ENCODE measurements at places on chromosomes 1 and 21. TPM values are rescaled to one million over a fixed set of nuclear protein-coding genes. Genes with fewer than 3 reads are reported as not detected.

The GJA9 gene
- total RNA-seq: not detected

The PDZK1IP1 gene
- total RNA-seq: not detected

The PROX1 gene
- 6.7 TPM for total RNA-seq

- no peak for DNase-seq
Measured at GRCh38 chr1:7227654-7228053, 442.4 kb downstream of the CAMTA1 start.

- DNase-seq: peak; percentile 19
Measured at GRCh38 chr21:16709866-16710550, 802.8 kb upstream of the CXADR start.

DNA sequence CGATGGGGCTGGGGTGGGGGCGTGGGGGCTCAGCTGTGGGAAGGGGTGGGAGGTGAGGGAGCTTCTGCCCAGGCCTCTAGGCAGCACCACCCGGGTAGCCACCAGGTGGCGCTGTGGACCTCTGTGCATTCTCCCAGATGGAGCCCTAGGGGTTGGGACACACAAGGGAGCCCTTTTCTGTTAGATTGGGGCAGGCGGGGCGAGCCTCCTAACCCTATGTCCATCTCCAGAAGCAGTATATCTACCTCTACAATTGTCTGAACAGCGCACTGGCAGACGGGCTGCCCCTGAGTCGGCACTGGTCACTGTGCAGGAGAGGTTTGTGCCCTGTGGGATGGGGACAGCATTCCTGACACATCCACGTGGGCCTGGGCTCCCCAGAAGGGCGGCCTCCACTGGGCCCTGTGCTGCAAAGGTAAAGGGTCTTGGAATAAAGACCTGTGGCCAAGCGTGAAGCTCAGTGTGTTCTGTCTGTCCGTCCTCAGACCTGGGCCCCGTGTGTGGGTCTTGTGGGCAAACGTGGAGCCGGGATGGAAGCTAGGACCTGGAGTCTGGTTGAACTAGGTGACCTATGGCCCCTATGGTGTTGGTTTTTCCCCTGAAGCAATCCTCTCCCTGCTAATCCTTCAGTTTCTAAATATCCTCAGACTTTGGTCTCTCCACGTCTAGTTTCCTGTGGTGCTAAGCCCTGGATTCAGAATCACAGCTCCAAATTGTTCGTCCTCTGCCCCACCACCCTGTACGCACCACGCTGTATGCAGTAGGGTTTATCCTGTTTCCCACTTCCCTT is 4.4 kb upstream of the LGR6 start:
- DNase-seq: peak; percentile 71

DNA sequence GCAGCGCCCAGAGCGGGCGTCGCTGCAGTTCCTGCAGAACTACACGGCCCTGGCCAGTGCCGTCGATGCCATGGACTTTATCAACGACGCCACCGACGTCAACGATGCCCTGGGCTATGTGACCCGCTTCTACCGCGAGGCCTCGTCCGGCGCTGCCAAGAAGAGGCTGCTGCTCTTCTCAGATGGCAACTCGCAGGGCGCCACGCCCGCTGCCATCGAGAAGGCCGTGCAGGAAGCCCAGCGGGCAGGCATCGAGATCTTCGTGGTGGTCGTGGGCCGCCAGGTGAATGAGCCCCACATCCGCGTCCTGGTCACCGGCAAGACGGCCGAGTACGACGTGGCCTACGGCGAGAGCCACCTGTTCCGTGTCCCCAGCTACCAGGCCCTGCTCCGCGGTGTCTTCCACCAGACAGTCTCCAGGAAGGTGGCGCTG is 22.0 kb downstream of the COL6A1 start:
- DNase-seq: no peak

DNA sequence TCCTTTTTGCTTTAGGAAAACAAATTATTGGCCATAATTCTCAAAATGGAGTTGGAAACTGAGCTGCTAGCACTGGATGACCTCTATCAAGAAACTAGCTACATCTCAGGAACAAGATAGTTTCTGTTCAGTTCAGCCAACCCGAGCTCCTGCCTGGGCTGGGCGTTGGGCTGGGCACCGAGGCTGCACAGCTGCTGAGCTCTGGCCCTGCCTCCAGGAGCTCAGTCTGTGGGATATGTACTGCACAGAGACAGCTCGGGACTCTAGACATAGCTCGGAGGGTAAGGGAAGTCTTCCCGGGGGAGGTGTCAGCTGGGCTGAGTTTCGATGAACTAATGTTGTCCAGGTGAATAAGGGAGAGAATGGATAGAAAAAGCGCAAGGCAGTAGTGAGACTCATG is 24.5 kb upstream of the SLC1A7 start:
- DNase-seq: peak; percentile 54

DNA sequence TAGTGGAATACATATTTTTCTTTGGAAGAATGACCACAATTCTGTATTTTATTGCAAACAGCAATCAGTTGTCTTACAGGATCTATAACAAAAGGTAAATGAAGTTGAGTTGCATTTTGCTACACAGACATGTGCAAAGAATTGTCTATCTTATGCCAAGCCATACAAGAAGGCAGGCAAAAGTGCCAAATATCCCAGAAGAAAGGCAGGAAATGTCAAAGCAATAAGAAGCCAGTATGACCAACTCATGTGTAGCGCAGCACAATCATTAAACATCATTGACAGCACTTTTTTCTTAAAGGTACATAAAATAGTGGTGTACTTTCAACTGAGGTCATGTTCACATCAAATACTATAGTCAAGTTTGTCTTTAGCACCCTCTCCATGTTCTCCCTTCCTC is 42.7 kb downstream of the NIBAN1 start:
- no peak for DNase-seq

Data from myocyte (in vitro differentiated cells).